Activated CD8-positive, alpha-beta memory T cell treated with anti-CD3 and anti-CD28 coated beads for 48 hours (primary cell): ENCODE measurements at places on chromosomes 12 and 14.

DNA sequence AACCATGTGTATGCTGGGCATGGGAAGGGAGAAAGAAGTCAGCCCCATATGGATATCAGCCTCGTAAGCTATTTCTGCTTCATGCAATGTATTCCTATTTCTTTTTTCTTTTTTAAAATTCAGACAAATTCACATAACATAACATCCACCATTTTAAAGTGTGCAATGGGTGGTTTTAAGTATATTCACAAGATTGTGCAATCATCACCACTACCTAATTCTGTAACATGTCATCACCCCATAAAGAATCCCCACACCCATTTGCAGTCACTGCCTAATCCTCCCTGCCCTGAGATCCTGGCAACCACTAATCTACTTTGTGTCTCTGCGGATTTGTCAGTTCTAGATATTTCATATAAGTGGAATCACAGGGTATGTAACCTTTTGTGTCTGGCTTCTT is 9.5 kb downstream of the POMT2 start:
- DNase-seq = no peak

GRCh38 chr12:46450279-46450748 is 77.7 kb upstream of the SLC38A2 start:
- DNase-seq = no peak

- DNase-seq = no peak
Measured at GRCh38 chr12:132582058-132582420, 28.3 kb downstream of the LRCOL1 start.

GRCh38 chr14:68357777-68358176 is 435.1 kb downstream of the ZFP36L1 start:
- no peak for DNase-seq

GRCh38 chr12:132524405-132524804 is 34.5 kb downstream of the FBRSL1 start:
- no peak for DNase-seq

DNA sequence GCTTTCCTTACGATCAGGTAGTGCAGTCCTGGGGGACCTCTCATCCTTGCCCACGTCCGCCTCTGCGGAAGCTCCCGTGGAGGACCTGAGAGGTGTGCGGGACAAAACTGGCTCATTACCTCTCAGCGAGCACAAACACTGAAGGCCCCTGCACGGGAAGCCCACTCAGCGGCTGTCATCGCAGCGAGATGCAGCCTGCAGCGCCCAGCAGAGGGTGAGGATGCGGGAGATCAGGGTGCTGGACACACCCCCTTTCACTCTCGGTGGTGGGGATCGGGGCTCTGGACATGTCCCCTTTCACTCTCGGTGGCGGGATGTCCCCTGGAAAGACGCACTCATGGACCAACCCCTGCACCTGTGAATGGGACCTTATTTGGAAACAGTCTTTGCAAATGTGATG is 111.6 kb downstream of the PIWIL1 start:
- DNase-seq = no peak

GRCh38 chr14:99508896-99509629 is 27.9 kb downstream of the CCNK start:
- DNase-seq = no peak

DNA sequence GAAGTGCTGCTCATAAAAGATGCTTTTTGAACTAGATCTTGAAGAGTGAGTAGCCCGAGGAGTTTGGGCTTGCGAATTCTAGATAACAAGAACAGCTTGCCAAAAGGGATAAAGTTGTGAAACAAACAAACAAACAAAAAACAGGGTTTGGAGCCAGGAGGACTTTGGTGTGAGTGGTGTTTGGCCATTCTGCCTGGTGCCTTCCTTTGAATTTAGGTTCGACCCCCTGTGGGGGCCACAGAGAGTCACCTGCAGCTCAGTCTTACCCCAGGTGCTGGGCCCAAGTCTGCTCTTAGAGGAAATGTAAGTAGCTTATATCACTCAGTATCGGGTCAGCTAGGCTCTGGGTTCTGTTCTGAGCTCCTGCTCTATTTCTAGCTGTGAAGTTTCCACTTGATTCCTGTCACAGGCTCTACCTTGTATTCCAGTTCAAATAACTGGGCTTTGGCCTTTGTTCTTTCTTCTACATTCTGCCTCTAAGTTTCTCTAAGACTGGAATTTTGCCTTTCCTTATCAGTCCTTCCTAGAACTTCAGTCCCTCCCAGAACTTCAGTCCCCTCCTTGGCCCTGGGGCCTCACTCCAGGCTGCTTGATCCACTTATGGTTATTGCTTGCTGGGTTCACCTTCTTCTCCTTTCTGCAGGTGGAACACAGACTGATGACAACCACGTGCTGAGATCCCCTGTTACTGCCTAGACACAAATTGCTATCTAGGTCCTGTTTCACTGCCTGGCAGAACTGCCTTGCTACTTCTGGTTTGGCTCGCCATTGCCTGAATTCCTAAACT is 20.5 kb upstream of the DUSP6 start:
- DNase-seq = no peak

GRCh38 chr14:59811815-59812214 is 58.8 kb downstream of the RTN1 start:
- no peak for DNase-seq

DNA sequence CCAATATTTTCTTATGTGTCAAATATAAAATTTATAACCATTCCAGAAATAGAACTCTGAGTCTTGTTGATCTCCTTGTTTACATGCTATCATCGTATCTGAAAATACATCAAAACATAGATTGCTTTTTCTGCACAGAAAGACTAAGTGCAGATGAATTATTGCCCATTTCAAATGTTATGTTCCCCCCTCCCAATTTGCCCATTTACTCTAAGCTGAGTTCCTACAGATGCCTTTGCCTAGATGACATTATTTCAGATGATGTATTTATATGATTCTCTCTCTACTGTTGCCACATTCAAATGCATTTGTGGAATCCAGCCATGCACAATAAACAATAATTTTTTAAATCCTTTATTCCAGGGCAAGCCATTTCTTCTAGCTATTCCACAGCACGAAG is 810.1 kb upstream of the MGAT4C start:
- DNase-seq = no peak

GRCh38 chr14:101035466-101036225 is 132.1 kb upstream of the RTL1 start:
- DNase-seq = no peak

- no peak for DNase-seq
Measured at GRCh38 chr12:93807354-93807753, 130.2 kb downstream of the CRADD start.

- DNase-seq = peak; percentile 57
Measured at GRCh38 chr12:50059440-50060119, 2.2 kb downstream of the ASIC1 start.

- no peak for DNase-seq
Measured at GRCh38 chr12:122646517-122647217, 56.5 kb downstream of the HCAR2 start.
